Panc1 (cell line): ENCODE measurements at places on chromosomes 6 and 20. TPM values are rescaled to one million over a fixed set of nuclear protein-coding genes. Genes with fewer than 3 reads are reported as not detected.

GRCh38 chr6:89927264-89927663, 33.0 kb downstream of the GJA10 start:
- no peak for DNase-seq

- DNase-seq, result no peak
Measured at GRCh38 chr20:8757146-8757545, 311.7 kb upstream of the PLCB4 start.

DNA sequence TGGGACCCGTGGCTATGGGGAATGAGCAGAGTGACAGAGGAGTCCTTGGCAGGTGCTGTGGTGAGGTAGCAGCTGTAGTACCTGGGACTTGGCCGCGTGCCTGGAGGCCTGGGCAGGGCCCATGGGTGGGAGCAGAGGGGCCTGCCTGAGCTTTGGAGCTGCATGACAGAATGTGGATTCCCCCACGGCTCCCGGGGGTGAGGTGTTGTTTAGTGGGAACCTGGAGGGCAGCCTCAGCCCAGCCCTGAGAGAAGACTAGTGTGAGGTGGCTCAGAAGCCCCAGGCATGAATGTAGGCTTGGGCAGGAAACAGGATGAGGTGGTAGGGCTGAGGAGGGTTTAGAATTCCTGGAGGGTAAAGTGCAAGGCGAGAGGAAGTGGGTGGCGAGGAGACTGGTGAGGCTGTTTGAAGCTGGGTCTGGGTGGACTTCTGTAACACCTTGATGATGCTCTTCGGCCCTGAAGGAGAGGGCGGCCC, 86.5 kb upstream of the SCP2D1 start:
- no peak for DNase-seq

DNA sequence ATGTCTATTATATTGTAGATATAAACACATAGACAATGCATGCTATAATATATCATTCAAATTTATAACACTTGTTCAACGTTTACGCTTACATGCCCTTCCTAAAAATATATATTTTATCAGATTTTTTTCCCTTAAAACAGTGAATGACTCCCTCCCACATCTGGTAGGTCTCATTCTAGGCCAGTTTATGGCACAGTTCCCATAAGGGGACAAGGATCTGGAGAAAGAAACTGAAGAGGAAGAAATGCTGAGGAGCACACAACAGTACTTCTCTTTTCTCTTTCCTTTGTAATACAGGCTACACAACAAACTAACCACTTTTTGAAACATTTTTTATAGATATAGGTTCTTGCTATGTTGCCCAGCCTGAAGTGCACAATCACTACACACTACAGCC, 48.6 kb upstream of the RCAN2 start:
- no peak for DNase-seq

- peak; percentile 79 for DNase-seq
Measured at GRCh38 chr6:53544470-53545308, at the start of gene GCLC. GCLC (minus strand) TSS chr6:53545101; CDS start chr6:53544645, 456 bp downstream.

DNA sequence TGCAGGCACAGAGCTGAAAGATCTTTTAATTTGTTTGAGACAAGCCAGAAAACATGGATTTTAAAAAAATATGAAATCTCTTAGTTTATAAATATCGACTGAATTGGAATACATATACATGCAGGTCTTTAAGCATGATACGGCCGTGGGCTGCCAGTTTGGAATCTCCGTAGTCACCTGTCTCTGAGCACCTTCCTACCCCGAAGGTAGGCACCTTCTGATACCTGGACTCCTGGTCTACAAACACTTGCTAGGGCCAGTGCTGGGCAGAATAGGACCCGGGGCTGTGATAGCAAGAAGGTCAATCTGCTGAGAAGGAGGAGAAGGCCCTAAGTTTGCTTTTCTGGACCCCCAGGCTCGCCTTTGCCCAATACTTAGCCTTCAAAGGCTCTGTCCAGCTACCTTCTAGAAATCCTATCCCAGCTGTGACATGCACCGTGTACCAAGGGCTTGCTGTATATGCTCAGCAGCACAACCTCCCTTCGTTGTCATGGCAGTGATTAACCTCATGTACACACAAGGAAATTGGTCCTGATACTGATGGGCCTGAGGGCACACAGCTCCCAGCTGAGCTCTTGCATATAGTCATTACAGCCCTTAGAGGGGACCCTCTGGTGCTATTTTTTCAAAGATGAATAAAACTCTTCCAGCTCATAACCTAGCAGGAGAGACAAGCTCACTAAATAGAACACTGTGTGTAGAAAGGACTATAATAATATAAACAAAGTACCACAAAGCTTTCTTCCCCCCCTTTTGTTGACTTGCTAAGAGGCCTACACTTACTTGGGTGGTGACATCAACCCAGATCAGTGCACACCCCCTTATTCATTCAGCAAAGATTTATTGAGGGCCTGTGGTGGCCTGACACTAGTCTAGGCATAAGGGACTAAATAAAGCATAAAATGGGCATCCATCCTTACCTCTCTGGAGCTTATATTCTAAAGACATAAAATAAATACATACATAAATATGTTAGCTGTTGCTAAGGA, 17.7 kb downstream of the SNPH start:
- no peak for DNase-seq

GRCh38 chr6:70657706-70658105, 10.0 kb upstream of the SMAP1 start:
- no peak for DNase-seq

GRCh38 chr20:39893003-39893685, 795.9 kb downstream of the MAFB start:
- DNase-seq, result no peak

GRCh38 chr6:141562186-141562811, 570.4 kb upstream of the GJE1 start:
- no peak for DNase-seq

DNA sequence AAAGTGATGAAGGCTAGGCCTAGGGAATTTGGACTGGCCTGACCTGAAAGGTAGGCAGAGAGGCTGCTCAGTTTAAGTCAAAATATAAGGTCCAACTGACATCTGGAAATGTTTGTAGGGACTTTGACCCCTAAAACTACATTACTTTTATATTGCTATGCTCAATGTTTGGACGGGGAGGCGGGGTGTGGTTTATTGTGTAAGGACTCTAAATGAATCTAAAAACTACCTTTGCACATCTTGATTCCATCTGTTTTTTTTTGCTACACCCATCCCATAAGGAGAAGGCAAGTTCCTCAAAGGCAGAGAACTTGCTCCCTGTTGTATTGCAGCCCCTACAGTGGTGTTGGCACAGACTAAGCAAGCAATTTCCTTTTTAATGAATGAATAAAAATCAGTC, 227.1 kb downstream of the HACE1 start:
- DNase-seq, result no peak

GRCh38 chr6:111176760-111177099, 89.4 kb downstream of the SLC16A10 start:
- no peak for DNase-seq

DNA sequence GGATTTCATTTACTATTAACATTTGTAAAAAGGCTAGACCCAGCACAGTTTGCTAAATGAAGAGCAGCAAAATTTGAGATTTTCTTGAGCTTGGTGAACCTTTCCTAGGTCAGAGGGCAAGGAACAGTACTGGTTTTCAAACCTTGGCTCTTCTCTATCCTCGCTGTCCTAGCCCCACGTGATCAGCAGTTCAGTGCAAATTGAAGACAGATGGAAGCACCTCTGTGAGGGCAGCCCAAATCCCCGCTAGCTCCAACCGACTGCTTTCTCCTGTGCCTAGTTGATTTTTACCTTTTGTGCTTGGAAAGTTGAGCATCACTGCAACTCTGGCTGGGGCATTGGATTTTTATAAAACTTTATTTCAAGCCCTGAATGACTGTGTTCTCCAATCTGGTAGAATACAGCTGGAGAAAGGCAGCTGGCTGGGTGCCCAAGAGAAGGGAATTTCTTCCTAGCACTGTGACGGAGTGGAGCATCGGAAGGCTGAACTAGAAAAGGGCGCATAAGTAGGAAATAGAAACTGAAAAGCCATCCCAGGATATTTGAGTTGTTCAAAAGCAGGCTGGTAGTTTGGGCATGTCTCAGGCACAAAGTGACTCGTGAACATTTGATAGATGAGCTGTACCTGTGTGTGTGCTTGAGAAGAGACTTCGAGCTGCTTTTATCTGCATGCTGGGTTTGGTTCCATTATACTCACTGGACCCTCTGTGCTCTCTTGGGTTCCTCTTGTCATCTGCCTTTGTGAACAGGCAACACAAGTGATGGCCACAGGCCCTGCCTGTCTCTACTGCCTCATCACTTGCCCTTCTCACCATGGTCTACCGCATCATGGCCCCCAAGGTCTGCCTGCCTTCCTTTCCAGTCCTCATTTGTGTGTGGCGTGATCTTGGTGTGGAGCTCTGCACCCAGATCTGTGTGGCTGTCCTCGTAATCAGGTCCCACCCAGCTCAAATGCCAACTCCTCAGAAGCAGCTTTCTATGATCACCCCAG, 2.3 kb downstream of the RNF114 start:
- no peak for DNase-seq

GRCh38 chr6:11009353-11009752, 34.8 kb downstream of the ELOVL2 start:
- peak; percentile 71 for DNase-seq

DNA sequence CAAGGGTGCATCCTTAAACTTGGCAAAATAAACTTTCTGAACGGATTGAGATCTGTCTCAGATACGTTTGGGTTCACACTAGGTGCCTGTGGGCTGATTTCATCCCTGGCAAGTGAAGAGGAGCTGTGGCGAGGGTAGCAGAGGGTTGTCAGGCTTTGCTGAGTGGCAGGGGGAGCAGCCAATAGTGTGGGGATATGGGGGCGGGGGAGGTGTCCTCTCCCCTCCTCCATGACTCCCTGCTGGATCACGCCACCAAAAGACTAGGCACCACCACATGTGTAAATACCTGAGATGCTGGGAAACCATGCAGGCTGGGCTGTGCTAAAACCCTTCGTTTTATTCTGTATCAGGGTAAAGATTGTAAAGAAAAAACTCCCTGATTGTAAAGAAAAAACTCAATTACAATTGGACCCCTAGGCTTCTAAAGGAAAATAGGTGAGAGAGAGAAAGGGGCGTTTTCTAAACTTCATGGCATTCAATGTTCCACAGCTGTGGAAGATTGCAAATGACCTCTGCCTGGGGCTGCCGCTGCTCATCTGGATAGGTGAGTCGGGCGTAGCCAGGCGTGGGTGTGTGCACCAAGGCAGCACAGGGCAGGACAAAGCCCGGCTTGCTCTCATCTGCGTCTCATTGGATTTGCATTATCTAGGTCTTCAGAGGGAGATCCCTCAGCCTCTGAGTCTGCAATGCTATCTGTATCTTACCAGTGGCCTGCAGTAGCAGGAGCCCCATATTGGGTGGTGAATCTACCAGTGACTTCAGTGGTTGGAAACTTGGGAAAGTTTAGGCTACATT, 26.9 kb upstream of the ADTRP start:
- no peak for DNase-seq

- DNase-seq, result no peak
Measured at GRCh38 chr6:109610590-109610989, 80.4 kb downstream of the AK9 start.

DNA sequence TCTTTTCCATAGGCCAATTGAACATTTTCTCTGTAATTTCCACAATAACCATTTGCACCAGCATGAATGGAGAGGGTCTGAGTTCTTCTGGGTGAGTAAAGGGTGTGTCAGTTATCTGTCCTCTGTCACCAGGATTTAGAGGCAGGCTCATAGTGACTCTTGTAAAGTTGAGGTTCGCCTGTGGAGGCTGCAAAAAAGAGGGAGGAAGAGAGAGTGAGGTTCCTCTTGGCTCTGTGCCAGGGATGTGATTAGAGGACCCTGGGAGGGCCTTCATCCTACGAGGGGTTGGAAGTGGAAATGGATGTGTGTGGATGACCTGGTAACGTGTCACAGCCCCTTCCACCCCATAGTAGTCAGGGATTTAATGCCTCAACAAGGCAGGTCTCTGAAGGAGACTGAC, 242.0 kb downstream of the ESR1 start:
- no peak for DNase-seq

- no peak for DNase-seq
Measured at GRCh38 chr6:149457316-149457884, 27.4 kb downstream of the ZC3H12D start.

DNA sequence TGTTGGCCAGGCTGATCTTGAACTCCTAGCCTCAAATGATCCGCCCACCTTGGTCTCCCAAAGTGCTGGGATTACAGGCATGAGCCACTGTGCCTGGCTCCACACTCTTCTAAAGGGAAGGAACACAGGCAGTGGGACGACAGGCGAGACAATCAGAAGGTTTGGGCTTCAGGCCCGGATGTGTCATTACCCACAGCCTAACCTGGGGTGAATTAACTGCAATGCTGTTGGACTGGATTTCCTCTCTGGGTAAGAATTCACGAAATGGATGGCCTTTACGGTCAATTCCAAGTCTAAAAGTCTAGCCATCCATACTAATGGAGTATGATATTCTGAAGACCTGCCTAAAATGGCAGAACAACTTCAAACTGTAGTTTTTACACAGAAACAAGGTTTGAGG, 83.7 kb upstream of the CCDC28A start:
- no peak for DNase-seq

- no peak for DNase-seq
Measured at GRCh38 chr6:73511796-73512195, 9.0 kb downstream of the EEF1A1 start.

DNA sequence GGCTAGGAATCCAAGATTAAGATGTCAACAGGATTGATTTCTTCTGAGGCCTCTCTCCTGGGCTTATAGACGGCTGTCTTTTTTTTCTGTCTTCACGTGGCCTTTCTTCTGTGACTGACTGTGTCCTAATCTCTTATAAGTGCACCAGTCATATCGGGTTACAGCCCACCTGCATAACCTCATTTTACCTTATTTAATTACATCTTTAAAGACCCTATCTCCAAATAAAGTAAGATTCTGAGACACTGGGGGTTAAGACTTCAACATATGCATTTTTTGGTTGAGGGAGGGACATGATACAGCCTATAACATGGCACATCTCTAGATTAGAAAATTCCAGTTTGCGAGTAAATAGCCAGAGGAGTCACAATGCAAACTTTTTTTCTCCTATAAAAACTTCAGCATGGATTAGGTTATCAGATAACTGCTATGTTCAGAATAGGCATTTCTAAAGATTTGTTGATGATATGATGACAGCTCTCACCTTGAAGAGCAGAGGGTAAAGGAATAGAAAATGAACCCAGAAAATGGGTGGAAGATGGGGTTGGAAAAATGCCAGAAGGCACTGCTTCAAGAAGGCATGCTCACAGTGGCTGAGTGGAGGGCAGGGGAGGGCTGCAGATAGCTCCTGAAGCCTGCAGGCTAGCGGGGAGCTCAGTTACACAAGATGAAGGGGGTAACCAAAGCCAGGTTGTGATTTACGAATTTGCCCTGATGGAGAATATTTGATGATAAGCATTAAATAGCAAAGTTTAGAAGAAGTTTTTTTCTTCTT, 8.7 kb upstream of the PDE7B start:
- DNase-seq, result no peak

- DNase-seq, result no peak
Measured at GRCh38 chr6:87922947-87923330, 124.7 kb upstream of the SPACA1 start.

- no peak for DNase-seq
Measured at GRCh38 chr20:22776369-22776768, 192.0 kb upstream of the FOXA2 start.

The MUCL3 gene
- not detected for total RNA-seq

The TXLNB gene
- total RNA-seq, result not detected

The ARMC12 gene
- 1.4 TPM for total RNA-seq

The SERPINB1 gene
- total RNA-seq, result 40.8 TPM

The BPIFB2 gene
- not detected for total RNA-seq

The E2F3 gene
- total RNA-seq, result 31.0 TPM

The TSBP1 gene
- not detected for total RNA-seq

The OR2J2 gene
- not detected for total RNA-seq

The SLX4IP gene
- total RNA-seq, result 5.4 TPM

The DDO gene
- total RNA-seq, result 0.39 TPM

The TMC2 gene
- total RNA-seq, result not detected

The NMBR gene
- total RNA-seq, result not detected
